ENCODE measurements at places on chromosomes 4 and X.

GRCh38 chr4:39502019-39502663 lies 25.1 kb downstream of the UGDH start:
- DNase-seq, result no peak

- no peak for DNase-seq
Measured at GRCh38 chrX:56219700-56220099, 12.5 kb upstream of the KLF8 start.

DNA sequence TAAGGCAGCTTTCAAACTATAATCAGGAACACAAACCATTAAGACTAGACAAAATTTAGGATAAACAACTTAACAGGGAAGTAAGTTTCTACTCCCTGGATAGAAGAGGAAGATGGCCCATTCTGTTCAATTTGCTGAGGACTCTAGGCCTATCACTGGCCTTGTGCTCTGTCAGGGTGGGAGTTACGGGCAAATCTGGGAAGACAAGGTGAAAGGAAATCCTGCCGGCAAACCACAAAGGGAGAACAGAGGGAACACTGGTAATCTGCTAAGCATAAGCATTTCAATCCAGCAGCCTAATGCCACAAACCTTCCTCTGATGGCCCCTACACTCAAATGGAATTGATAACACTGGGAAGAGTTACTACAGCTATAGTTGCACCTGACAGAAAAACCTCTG lies 8.3 kb downstream of the GPR82 start:
- no peak for DNase-seq

- no peak for DNase-seq
Measured at GRCh38 chr4:180106122-180106521, 2137.1 kb upstream of the TENM3 start.

DNA sequence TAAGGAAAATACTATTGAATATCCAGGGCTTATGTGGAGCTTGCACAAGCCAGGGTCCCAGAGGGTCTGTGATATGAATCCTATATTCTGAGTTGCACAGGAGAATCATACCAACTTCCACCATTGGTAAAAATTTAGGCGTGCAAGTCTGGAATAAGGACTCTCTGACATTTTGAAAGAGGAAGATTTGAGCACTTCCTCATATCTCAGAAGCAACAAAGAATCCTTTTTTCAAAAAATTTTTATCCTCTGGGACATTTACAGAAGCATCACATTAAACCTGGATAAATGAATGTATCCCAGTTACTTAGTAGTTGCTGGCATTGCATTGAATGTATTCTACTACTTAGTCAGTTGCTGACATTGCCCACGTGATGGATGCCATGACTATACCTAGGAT lies 24.2 kb upstream of the CAMK2D start:
- no peak for DNase-seq

DNA sequence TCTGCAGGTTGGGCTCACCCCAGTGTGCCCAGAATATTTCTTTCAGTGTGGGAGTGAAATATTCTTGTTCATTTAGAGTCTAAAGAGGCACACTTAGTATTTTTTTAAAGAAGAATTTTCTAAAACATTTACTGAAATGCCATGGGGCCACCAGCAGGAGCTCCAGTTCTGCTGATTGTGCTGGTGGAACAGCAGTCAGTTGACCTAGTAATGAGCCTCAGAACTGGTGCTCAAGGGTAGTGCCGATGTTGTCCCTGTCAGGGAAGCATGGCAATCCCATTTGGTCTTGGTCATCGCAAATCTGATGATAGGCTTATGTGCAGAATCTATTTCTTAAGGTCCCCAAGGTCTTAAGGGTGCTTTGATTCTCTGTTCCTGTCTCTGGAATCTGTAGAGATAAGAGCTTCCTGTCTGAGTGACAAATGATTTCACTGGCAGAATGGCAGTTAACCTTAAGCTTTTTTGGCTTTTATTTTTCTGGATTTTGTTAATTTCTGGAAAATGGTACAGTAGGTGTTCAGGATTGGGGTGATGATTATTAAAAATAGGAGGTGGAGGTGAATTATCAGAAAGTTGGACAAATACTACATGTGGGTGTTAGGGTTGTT lies 31.3 kb downstream of the JADE1 start:
- DNase-seq, result no peak

DNA sequence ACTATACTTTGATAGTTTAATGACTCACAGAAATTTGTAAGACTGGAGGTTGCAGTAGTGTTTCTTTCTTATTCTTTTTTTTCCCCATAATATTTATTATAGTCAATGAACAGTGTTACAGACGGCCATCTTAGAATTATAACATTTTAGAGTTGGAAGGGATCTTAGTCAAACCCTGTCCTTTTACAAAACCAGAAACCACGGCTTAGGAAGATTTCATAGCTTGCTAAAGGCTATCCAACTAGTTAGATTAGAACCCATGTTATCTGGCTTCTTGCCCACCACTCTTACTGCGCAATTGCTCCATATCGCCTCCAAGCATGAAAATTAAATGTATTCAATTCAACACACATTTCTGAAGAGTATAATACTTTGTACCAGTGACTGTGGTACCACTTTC lies 1.1 kb downstream of the XIAP start:
- DNase-seq, result no peak

- DNase-seq, result no peak
Measured at GRCh38 chr4:62913065-62913464, 1496.2 kb downstream of the TECRL start.

DNA sequence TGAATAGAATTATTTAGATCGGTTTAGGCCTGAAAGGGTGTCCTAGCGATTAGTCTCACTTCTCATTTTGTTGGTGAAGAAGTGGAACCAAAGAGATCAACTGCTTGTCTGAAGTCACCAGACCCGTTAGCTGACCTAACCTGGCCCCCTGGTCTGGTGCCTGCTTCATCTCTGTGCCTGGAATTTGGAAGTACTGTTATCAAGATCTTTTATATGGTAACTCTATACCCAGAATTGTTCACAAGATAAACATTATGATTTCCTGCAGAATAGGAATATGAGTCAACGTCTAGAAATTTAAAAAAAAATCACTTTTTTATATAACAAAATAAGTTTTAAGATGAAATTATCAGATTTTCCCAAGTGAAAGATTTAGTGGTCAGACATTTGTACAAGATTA lies 37.2 kb downstream of the LRP2BP start:
- DNase-seq, result no peak

DNA sequence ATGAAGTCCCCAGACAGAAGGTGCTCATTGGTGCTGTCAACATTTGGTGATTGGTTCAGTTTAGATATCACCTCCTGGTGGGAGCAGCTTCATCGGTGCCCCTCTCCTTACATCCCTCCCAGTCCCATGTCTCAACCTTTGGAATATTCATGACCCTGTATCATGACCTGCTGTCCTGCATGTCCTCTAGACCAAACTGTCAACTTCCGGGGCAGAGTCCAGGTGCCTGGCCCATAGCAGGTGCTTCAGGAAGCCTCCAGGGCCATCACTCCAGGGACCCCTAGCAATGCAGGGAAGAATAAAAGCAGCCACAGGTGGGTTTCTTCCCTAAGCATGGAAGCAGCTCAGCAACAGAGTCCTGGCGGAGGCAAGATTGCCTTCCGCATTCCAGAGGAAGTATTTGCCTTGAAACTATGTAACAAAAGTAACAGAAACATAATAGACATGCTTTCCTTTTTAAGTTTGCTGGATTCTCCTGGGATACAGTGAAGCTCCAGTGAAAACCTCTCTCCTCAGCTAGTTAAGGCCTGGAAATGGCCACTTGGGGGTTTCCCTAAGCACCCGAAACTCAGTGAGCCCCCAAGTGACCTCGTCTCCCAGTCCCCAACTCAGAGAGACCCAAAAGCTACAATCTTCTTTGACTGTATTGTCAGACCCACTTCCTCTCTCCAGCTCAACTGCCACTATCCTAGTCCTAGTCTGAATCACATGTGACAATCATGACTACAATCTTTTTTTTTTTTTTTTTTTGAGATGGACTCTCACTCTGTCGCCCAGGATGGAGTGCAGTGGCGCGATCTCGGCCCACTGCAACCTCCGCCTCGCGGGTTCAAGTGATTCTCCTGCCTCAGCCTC lies 1.3 kb upstream of the ATP6AP1 start:
- DNase-seq, result no peak

GRCh38 chr4:182826391-182826790 lies 90.8 kb downstream of the DCTD start:
- DNase-seq, result no peak

GRCh38 chr4:7715271-7716009 lies 224.2 kb downstream of the AFAP1 start:
- no peak for DNase-seq

- DNase-seq, result peak; percentile 73
Measured at GRCh38 chr4:24980064-24980690, 50.6 kb downstream of the LGI2 start.

Measured in NT2/D1 (cell line).